ENCODE measurements at places on chromosomes 5 and 9.

DNA sequence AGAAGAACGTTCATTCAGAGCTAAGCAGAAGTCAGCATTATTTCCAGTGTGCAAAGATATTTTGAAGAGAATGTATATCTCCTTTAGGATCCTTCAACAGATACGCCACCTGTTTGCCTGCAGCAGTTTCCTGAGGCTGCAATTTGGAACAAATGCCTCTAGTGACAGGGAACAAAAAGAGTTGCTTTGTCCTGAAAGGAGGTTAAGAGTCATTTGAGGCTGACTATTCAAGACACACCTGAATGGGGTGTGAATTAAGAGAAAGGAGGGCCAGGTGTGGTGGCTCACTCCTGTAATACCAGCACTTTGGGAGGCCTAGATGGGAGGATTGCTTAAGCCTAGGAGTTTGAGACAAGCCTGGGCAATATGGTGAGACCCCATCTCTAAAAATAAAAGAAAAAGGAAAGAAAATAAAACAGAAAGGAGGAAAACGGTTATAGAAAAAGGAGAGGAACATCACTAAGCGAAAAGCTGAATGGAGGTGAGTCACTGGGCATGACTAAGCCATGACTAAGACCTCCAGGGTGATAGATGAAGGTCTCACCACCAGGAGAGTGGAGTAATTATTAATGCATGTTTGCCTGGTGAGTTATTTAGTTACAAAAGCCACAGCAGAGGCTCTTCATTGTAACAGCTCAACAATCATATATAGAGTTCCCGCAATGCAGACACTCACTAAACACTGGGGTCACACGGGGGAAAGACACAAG, 255.2 kb upstream of the TNC start:
- peak; percentile 99 for DNase-seq

DNA sequence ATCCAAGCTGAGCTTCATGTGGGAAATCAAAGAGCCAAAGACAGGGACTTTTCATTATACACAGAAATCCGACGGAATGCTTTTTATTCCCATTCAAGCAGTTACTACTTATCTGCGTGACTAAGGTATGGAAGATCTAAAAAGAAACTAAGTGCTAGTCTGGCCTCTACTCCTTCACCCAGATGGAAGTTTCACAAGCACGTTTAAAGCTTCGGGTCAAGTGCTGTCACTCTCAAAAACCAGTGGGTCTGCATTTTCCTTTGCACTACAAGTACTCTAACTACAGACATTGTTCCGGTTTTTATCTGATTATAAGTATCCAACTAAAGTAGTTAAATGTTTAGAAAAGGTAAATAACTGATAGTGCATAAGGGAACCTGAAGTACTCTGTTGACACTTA, 13.7 kb upstream of the MTAP start:
- DNase-seq, result no peak

- DNase-seq, result no peak
These were observed 67.1 kb upstream of the GOLPH3 start for GRCh38 chr5:32241034-32241783.

GRCh38 chr9:129996161-129996830, 46.7 kb downstream of the FNBP1 start:
- no peak for DNase-seq

DNA sequence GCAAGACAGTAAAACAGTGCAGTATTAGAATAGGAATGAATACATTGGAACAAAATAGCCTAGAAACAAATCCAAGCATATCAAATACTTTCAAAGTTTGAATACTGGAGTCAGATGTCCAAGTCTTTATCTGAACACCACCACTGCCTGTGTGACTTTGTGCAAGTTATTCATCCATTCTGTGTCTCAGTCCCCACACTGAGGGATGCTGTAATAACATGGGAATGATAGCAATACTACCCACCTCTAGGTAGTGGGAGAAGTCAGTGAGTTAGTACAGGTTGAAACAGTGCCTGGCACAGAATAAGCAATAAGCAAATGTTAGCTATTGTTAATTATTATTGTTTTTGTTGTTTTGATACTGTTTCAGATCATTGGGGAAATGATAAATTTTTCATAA, 130.9 kb downstream of the SUSD1 start:
- DNase-seq, result no peak

DNA sequence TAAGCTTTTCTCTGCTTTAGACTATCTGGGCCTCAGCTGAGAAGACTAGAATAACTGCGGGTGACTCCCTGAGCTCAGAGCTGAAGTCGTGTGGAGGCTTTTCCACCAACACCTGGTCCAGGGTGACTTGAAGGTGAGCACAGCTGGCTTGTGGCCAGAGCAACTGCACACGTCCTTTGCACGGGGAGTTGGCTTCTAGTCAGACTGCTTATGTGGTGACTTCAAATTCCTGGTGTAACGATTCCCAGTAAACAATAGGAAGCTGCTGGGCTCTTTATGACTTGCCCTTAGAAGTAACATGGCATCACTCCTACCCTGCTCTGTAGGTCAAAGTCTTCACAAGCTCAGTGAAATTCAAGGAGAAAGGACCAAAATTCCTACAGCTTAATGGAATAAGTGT, 800.6 kb upstream of the CDH6 start:
- DNase-seq, result no peak

Data from RWPE1 (cell line).